ENCODE measurements at places on chromosomes 5 and 9. TPM values are rescaled to one million over a fixed set of nuclear protein-coding genes. Genes with fewer than 3 reads are reported as not detected.

DNA sequence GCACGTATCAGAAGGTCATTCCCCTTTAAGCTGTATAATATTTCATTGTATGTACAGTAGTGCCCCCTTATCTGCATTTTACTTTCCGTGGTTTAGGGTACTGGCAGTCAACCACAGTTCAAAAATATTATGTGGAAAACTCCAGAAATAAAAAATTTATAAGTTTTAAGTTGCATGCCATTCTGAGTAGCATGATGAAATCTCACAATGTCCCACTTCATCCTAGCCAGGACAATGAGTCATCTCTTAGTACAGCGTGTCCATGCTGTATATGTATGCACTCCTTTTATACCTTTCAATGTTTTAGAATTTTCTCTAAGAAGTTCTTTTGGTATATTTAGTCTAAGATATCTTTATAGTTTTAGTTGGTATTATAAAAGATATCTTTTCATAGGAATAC, 115.0 kb upstream of the HAND1 start:
- no peaks in the 10 kb centered on the region for H3K4me1 ChIP-seq
- no peak overlapping the region for H3K4me3 ChIP-seq
- H3K36me3 ChIP-seq: no peaks in the 10 kb centered on the region

The TLX3 gene
- not detected for total RNA-seq

- H3K27ac ChIP-seq: peak overlapping the region; percentile 99
- H3K4me1 ChIP-seq: peaks cover 54% of the 10 kb centered on the region
- peak overlapping the region; percentile 98 for H3K4me3 ChIP-seq
- peaks cover 60% of the 10 kb centered on the region for H3K36me3 ChIP-seq
- no peak for DNase-seq
Measured at GRCh38 chr5:181242031-181242451, 1.7 kb downstream of the RACK1 start.

DNA sequence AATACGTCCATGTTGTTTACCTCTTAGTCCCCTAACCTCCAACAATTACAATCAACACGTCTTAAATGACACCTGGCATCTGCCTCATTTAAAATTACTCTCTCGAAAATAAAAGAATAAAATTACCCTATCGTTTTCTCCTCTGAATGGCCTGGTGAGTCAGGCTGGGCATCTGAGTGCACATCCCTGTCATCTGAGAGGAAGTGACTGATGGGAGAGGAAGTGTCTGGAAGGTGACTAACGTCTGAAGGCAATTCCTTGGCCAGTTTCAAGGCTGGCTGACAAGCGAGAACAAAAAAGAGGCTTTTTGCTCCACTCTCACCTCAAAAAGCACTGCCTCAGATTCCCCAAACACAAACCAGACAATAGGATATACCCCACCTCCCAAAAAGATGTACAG, 57.7 kb downstream of the MAPKAP1 start:
- H3K4me3 ChIP-seq: peak overlapping the region; percentile 29
- DNase-seq: no peak

The PAPPA gene
- total RNA-seq: not detected

DNA sequence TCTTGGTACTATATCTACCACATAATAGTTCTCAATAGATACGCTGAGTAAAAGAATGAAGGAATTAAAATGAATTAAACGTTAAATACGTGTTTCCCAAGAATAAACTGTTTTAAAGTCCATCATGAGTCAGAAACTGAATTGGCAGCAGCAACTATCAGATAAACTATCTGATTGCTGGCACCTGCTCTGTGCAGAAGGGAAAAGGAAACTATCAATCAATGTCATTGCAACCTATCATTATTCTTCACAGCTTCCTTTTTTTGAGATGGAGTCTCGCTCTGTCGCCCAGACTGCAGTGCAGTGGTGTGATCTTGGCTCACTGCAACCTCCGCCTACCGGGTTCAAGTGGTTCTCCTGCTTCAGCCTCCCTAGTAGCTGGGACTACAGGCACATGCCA, 8.8 kb upstream of the WDR36 start:
- no peaks in the 10 kb centered on the region for H3K36me3 ChIP-seq
- H3K27me3 ChIP-seq: peaks cover 36% of the 10 kb centered on the region
- H3K27ac ChIP-seq: no peak overlapping the region
- no peak for DNase-seq
- H3K4me1 ChIP-seq: no peaks in the 10 kb centered on the region

GRCh38 chr9:125121146-125121545, 22.2 kb downstream of the SCAI start:
- H3K4me1 ChIP-seq: peaks cover 35% of the 10 kb centered on the region
- H3K27me3 ChIP-seq: no peaks in the 10 kb centered on the region
- H3K27ac ChIP-seq: no peak overlapping the region
- H3K36me3 ChIP-seq: no peaks in the 10 kb centered on the region
- H3K4me3 ChIP-seq: peak overlapping the region; percentile 2
- no peak for DNase-seq

DNA sequence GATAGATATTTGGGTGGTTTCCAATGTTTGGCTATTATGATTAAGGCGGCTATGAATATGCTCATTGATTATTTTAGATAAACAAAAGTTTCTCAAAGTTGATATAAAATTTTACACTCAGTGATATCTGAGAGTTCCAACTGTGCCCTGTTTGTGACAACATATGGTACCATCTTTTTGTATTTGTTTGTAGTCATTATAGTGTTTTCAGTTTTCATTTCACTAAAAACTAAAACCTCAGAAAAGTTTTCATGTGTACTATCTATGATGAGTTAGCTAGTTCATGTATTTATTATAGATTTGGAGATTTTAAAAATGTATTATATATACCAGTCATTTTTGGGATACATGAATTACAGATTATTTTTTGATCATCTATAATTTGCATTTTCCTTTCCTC, 1111.4 kb downstream of the CDH18 start:
- H3K4me1 ChIP-seq: no peaks in the 10 kb centered on the region
- no peaks in the 10 kb centered on the region for H3K36me3 ChIP-seq
- no peaks in the 10 kb centered on the region for H3K27me3 ChIP-seq
- H3K4me3 ChIP-seq: no peak overlapping the region

The BHMT2 gene
- total RNA-seq: not detected

The ZCCHC9 gene
- 46.8 TPM for total RNA-seq

DNA sequence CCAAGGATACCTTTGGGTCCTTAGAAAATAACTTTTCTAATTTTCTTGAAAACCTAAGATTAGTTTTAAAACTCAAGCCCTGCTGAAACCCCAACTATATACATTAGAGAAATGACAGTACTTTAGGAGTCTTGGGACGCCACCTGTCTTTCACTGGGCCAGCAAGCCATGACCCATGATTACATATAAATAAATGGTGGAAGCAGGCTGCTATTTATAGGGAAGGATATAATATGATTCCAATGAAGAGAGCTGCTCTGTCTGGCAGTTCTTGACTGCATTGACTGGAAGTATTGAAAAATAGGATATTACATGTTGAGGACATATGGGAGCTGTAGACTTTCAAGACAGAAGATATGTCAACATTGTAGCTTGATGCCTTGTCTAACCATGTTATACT, 7.3 kb downstream of the JMY start:
- no peaks in the 10 kb centered on the region for H3K27me3 ChIP-seq
- H3K4me1 ChIP-seq: peaks cover 72% of the 10 kb centered on the region
- H3K4me3 ChIP-seq: peak overlapping the region; percentile 91
- no peak for DNase-seq

The ZNF608 gene
- total RNA-seq: not detected

DNA sequence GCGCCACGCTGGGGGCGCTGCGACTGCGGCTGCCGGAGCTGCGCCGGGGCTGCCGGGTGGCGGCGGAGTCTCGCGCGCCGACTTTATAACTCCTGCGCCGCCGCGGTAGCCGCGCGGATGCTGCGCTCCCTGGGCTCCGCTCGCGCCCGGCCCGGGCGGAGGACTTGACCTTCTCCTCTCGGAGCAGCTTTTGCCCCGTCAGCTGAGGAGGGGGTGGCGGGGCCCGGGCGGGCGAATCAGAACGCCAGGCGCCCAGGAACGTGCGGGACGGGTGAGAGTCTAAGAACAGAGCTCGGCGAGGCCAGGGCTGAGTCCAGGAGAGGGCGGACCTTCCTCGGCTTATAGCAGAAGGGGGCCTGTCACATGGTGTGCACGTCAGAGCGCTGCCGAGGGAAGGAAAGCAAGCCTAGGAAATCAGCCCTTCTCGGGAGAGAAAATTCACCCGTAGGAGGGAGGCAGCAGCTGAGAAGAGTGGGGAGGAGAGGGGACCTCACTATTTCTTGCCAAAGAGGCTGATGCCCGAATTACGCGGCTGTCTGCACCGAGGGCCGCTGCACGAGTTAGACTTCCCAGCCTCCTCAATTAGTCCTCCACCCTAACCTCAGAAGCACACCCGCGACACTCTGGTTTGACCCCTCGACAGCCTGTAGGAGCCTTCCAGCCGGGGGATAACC, at the start of gene FOXD1:
FOXD1 (minus strand) TSS at position 315 of the 674 bp plus-strand sequence. CDS start 415 bp downstream, outside the sequence.
- peaks cover 75% of the 10 kb centered on the region for H3K27me3 ChIP-seq
- peak within 1 kb of the TSS; percentile 80 for H3K27ac ChIP-seq
- H3K4me3 ChIP-seq: peak within 1 kb of the TSS; percentile 84
- H3K36me3 ChIP-seq: no peaks in the 10 kb centered on the region
- DNase-seq: peak; percentile 61

GRCh38 chr9:72649127-72649442, 127.7 kb downstream of the TMC1 start:
- H3K4me1 ChIP-seq: peaks cover 6% of the 10 kb centered on the region
- peaks cover 8% of the 10 kb centered on the region for H3K27me3 ChIP-seq
- DNase-seq: no peak
- no peak overlapping the region for H3K4me3 ChIP-seq
- H3K36me3 ChIP-seq: no peaks in the 10 kb centered on the region

GRCh38 chr5:114148253-114148652, 213.6 kb upstream of the KCNN2 start:
- no peaks in the 10 kb centered on the region for H3K27me3 ChIP-seq
- no peak overlapping the region for H3K27ac ChIP-seq
- no peak for DNase-seq

- no peak for DNase-seq
- H3K27ac ChIP-seq: no peak overlapping the region
- no peaks in the 10 kb centered on the region for H3K36me3 ChIP-seq
- peaks cover 5% of the 10 kb centered on the region for H3K27me3 ChIP-seq
- no peaks in the 10 kb centered on the region for H3K4me1 ChIP-seq
- no peak overlapping the region for H3K4me3 ChIP-seq
Measured at GRCh38 chr5:61993295-61993927, 312.6 kb upstream of the KIF2A start.

GRCh38 chr5:81316571-81316970, 15.2 kb downstream of the ZCCHC9 start:
- H3K4me1 ChIP-seq: no peaks in the 10 kb centered on the region
- no peaks in the 10 kb centered on the region for H3K36me3 ChIP-seq
- no peak for DNase-seq
- no peak overlapping the region for H3K4me3 ChIP-seq
- H3K27ac ChIP-seq: no peak overlapping the region

GRCh38 chr5:170497311-170498038, 6.3 kb upstream of the KCNIP1 start:
- H3K4me1 ChIP-seq: no peaks in the 10 kb centered on the region
- peaks cover 62% of the 10 kb centered on the region for H3K27me3 ChIP-seq
- H3K4me3 ChIP-seq: no peak overlapping the region
- no peaks in the 10 kb centered on the region for H3K36me3 ChIP-seq

DNA sequence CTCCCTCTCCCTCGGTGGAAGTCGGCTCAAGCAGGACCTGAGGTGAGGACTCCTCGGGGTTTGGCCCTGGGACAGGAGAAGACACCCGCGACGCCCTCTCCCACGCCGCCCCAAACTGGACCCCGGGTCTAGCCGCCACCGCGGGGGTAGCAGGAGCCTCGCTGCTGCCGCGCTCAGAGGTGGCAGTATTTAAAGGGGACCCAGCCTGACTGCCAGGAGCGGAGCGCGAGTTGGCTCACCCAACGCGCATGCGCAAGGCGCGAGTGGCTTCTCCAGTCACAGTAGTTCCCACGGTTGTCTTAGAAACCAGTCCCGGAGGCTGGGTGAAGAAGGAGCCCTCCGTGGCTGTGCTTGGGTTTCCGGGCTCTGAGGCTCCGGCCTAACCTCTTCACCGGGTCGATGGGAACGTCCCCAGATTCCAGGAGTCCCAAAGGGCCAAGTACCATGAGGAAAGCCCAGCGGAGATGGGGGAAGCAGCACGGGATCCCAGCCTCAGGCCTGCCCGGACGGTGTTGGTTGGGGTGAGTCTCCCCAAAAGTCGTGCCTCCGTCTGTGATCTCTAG, 477.8 kb downstream of the SPATA31A7 start:
- DNase-seq: no peak
- H3K27ac ChIP-seq: no peak overlapping the region
- no peak overlapping the region for H3K4me3 ChIP-seq
- H3K27me3 ChIP-seq: no peaks in the 10 kb centered on the region

The ALDH1A1 gene
- total RNA-seq: not detected

GRCh38 chr5:17203329-17204132, 13.9 kb upstream of the BASP1 start:
- no peak overlapping the region for H3K27ac ChIP-seq
- H3K4me1 ChIP-seq: no peaks in the 10 kb centered on the region
- H3K36me3 ChIP-seq: peaks cover under 1% of the 10 kb centered on the region
- peaks cover 13% of the 10 kb centered on the region for H3K27me3 ChIP-seq
- no peak overlapping the region for H3K4me3 ChIP-seq
- DNase-seq: no peak

GRCh38 chr9:665296-665695, 176.2 kb upstream of the DMRT1 start:
- no peak overlapping the region for H3K4me3 ChIP-seq
- DNase-seq: no peak
- no peak overlapping the region for H3K27ac ChIP-seq
- H3K4me1 ChIP-seq: peaks cover 4% of the 10 kb centered on the region

DNA sequence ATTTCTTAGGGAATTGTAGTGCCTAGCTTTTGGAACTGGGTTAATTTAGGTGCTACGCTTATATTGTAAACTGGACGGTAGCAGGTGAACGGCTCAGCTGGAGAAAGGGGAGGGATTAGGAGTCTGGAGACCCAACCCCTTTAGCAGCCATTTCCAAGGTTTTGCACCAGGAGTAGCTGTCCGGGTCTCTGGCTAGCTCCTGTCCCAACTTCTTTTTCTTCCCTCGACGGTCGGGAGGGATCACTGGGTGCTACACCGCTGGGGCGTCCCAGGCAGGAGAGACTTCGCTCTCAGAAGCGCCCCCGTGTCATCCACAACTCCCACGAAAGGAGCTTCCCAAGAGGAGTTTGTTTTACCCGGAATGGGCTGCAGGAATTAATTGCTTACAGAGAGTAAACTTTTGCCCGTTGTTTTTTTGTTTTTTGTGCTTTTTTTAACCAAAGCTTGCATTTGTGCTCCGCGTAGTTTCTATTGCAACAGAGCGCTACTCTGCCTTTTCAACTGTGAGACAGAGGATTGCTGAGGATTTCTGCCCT, 1640.9 kb upstream of the C9orf72 start:
- peak overlapping the region; percentile 54 for H3K27ac ChIP-seq
- peaks cover 68% of the 10 kb centered on the region for H3K27me3 ChIP-seq

The AJM1 gene
- total RNA-seq: 5.7 TPM

The PDE4D gene
- 116 TPM for total RNA-seq

The RASEF gene
- not detected for total RNA-seq

The RETREG1 gene
- total RNA-seq: 29.4 TPM

Measured in activated T-cell treated with anti-CD3 and anti-CD28 coated beads, Interleukin-2, amount 50 U/mL, for 72 hours (primary cell).